Progenitor cell of endocrine pancreas (in vitro differentiated cells): ENCODE measurements at places on chromosomes 4 and X. TPM values are rescaled to one million over a fixed set of nuclear protein-coding genes. Genes with fewer than 3 reads are reported as not detected.

- H3K4me1 ChIP-seq = no peaks in the 10 kb centered on the region
- H3K27ac ChIP-seq = no peak overlapping the region
- no peaks in the 10 kb centered on the region for H3K36me3 ChIP-seq
- no peak for DNase-seq
These were observed 93.7 kb upstream of the TRPC3 start for GRCh38 chr4:122045533-122045932.

Gene CCKAR
- 2.4 and 2.7 TPM in 2 replicates for total RNA-seq

GRCh38 chrX:149712831-149713230 lies 971 bp downstream of the MAGEA11 start:
- no peak overlapping the region for H3K4me3 ChIP-seq
- no peak overlapping the region for H3K27ac ChIP-seq
- H3K27me3 ChIP-seq = peaks cover 6% of the 10 kb centered on the region
- no peak for DNase-seq
- H3K4me1 ChIP-seq = no peaks in the 10 kb centered on the region

GRCh38 chrX:126393284-126393683 lies 159.3 kb downstream of the DCAF12L1 start:
- H3K4me1 ChIP-seq = peaks cover 3% of the 10 kb centered on the region
- DNase-seq = no peak
- peaks cover 3% of the 10 kb centered on the region for H3K36me3 ChIP-seq
- H3K27me3 ChIP-seq = no peaks in the 10 kb centered on the region
- H3K27ac ChIP-seq = no peak overlapping the region

DNA sequence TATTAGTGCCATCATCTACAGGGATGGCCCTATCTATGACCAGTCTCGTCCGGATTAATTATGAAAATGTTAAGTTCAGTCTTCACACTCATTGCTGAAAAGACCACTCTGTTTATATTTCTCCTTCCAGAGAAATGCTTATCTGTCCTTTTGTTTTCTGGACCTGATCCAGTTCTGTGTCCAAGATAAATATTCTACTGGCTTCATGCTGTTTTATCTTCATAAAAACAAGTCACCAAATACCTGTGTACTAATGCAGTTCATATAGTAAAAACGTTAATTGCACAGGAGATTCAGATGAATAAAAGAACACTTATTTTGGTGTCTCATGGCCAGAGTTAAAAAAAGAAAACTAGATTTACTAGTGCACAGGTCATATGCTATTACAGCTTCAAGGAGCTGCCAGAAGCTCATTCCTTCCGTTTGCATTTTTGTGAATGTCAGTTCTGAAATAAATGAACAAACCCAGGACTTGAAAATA lies 17.3 kb downstream of the FNIP2 start:
- peaks cover 63% of the 10 kb centered on the region for H3K4me1 ChIP-seq
- no peak for DNase-seq
- H3K36me3 ChIP-seq = no peaks in the 10 kb centered on the region
- H3K27ac ChIP-seq = peak overlapping the region; percentile 31
- H3K27me3 ChIP-seq = no peaks in the 10 kb centered on the region

- no peak overlapping the region for H3K4me3 ChIP-seq
- H3K27me3 ChIP-seq = peaks cover 3% of the 10 kb centered on the region
- H3K36me3 ChIP-seq = peaks cover 5% of the 10 kb centered on the region
These were observed 19.6 kb downstream of the CD40LG start for GRCh38 chrX:136667446-136668168.

- no peaks in the 10 kb centered on the region for H3K36me3 ChIP-seq
- H3K4me1 ChIP-seq = no peaks in the 10 kb centered on the region
- no peak overlapping the region for H3K4me3 ChIP-seq
- H3K27ac ChIP-seq = no peak overlapping the region
- H3K27me3 ChIP-seq = no peaks in the 10 kb centered on the region
These were observed 31.3 kb upstream of the TBL1X start for GRCh38 chrX:9433596-9433995.

Gene CYLC1
- total RNA-seq = not detected in 2 replicates

DNA sequence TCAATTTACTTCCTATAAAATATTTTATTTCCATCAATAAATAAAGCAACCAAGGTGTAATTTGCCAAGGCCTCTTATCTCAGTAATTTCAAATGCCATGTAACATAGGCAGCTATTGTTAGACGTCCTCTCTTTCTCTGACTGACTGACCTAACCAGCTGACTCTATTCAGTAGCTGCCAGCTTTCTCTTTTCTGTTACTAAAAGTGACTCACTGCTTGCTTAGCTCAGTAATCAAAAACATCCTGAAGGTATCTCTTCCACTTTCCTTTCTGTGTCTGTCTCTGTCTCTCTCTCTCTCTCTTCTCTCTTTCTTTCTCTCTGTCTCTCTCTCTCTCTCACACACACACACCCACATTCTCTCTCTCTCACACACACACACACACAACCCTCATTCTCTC lies 134.2 kb downstream of the SPOCK3 start:
- peak overlapping the region; percentile 2 for H3K27ac ChIP-seq
- H3K27me3 ChIP-seq = no peaks in the 10 kb centered on the region
- H3K36me3 ChIP-seq = no peaks in the 10 kb centered on the region
- H3K4me3 ChIP-seq = no peak overlapping the region
- H3K4me1 ChIP-seq = peaks cover 3% of the 10 kb centered on the region

Gene GLRA2
- not detected in 2 replicates for total RNA-seq

GRCh38 chr4:41514169-41514568 lies 23.8 kb upstream of the LIMCH1 start:
- no peak overlapping the region for H3K27ac ChIP-seq
- H3K4me3 ChIP-seq = no peak overlapping the region
- peaks cover 25% of the 10 kb centered on the region for H3K27me3 ChIP-seq
- H3K36me3 ChIP-seq = no peaks in the 10 kb centered on the region
- DNase-seq = no peak

Gene TMSB15C
- total RNA-seq = 15.5 and 17.3 TPM in 2 replicates

DNA sequence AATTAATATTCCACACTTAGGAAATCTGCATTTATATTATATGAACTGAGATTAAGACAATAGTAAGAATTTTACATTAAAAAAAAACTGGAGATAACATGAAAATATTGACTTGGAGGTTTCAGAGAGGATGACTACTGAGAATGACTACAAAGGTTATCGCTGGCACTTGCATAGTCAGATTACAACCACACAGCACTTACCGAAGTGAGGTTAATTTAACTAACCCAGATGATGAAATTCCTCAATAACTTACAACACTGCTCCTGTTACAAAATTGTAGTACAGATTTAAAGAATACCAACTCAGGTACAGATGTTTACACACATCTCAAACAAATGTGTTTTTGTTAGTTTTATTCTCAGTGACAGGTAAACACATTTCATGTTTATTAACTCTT lies 283.5 kb downstream of the CAMK2D start:
- H3K27me3 ChIP-seq = no peaks in the 10 kb centered on the region
- no peak overlapping the region for H3K27ac ChIP-seq
- H3K4me1 ChIP-seq = no peaks in the 10 kb centered on the region
- no peak overlapping the region for H3K4me3 ChIP-seq
- no peak for DNase-seq

DNA sequence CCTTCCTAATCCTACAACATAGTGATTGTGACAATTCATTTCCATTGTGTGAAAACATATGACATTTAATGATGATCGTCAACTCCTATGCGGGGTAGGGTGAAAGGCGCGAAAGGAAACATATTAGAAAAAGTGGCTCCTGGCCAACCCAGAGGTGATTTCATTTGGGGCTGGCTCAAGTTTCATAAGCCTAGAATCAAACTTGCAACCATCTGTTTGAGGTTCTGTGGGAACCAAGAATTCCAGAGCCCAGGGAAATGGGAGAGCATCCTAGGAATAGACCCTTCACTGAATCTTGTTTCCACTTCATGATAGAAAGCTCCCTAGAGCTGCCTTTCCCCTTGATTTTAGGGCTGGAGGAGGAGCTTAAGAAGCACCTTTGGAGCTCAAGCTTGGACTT lies 101.3 kb upstream of the EGFL6 start:
- H3K4me3 ChIP-seq = no peak overlapping the region
- H3K4me1 ChIP-seq = peaks cover 2% of the 10 kb centered on the region
- no peaks in the 10 kb centered on the region for H3K36me3 ChIP-seq
- DNase-seq = no peak
- H3K27ac ChIP-seq = no peak overlapping the region

DNA sequence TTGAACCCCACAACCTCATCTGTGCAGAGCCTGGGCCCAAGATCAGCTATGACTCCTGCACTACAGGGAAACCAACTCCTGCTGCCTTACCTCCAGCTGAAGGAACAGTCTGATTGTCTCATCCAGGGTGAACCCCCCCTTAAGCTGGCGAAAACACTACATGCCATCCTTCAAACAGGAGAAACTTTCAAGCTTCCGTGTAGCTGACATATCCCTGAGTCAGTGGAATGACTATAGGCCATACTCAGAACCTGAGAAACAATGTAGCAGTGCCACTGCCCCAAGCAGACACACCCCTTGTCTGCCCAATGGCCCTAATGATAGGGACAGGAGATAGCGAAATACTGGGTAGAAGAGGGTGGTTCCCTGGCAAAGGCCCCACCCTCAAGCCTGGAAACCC lies 213.6 kb upstream of the PGRMC2 start:
- no peaks in the 10 kb centered on the region for H3K4me1 ChIP-seq
- no peaks in the 10 kb centered on the region for H3K36me3 ChIP-seq
- DNase-seq = no peak
- no peaks in the 10 kb centered on the region for H3K27me3 ChIP-seq

DNA sequence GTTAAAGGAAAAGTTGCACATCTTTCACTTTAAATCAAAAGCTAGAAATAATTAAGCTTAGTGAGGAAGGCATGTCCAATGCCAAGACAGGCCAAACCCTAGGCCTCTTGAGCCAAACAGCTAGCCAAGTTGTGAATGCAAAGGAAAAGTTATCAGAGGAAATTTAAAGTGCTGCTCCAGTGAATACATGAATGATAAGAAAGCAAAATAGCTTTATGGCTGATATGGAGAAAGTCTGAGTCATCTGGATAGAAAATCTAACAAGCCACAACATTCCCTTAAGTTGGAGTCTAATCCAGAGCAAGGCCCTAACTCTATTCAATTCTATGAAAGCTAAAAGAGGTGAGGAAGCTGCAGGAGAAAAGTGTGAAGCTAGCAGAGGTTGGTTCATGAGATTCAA lies 23.8 kb downstream of the NPFFR2 start:
- H3K27me3 ChIP-seq = no peaks in the 10 kb centered on the region
- H3K27ac ChIP-seq = no peak overlapping the region
- no peak overlapping the region for H3K4me3 ChIP-seq
- H3K36me3 ChIP-seq = no peaks in the 10 kb centered on the region

Gene ANK2
- total RNA-seq = 9.1 and 11.1 TPM in 2 replicates

DNA sequence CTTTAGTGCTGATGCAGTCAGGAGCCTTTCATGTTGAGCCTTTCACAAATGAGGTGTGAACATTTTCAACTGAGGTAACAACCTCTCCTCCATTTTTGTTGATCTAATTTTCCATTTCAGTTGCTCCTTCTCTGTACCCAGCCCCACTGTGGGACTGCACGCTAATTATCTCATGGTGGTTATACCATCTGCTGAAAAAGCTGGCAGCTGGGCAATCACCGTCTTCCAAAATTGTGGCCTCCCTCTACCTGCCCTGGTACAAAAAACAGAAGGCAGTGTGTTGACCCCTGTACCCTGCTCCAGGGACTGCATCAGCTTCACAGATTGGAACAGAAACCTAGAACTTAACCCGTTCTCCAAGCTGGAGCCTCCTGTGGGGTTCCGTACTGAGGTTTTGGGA lies 72.4 kb upstream of the LONRF3 start:
- H3K4me3 ChIP-seq = no peak overlapping the region
- H3K27me3 ChIP-seq = no peaks in the 10 kb centered on the region
- no peak for DNase-seq
- no peaks in the 10 kb centered on the region for H3K4me1 ChIP-seq

- H3K27me3 ChIP-seq = no peaks in the 10 kb centered on the region
- no peaks in the 10 kb centered on the region for H3K36me3 ChIP-seq
- H3K27ac ChIP-seq = no peak overlapping the region
- DNase-seq = no peak
These were observed 3.9 kb upstream of the ARHGEF38 start for GRCh38 chr4:105548483-105548882.

- no peaks in the 10 kb centered on the region for H3K4me1 ChIP-seq
- H3K27me3 ChIP-seq = peaks cover 21% of the 10 kb centered on the region
- H3K4me3 ChIP-seq = no peak overlapping the region
- H3K27ac ChIP-seq = no peak overlapping the region
These were observed 36.6 kb downstream of the CCNG2 start for GRCh38 chr4:77193511-77194102.
